ENCODE measurements at places on chromosomes 5 and 9.

- DNase-seq, result no peak
These were observed 697 bp upstream of the PRUNE2 start for GRCh38 chr9:76906647-76906975.

DNA sequence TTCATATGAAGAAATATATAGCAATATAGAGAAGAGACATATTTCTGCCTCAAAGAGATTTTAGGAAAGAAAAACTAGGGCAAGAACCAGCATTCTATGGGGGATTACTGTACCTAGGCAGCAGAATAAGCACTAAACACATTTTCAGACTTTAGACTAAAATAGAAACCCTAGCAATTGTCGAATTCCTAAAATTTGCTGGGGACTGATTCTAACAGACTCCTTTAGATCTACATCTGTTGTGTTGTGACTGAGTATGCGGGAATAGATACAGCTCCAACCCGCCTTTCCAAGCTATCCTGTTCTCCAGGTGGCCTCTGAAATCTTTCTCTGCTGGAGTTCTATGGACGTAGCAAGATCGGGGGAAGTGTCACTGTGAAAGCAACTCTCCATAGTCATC, 482.2 kb downstream of the NTRK2 start:
- no peak for DNase-seq

DNA sequence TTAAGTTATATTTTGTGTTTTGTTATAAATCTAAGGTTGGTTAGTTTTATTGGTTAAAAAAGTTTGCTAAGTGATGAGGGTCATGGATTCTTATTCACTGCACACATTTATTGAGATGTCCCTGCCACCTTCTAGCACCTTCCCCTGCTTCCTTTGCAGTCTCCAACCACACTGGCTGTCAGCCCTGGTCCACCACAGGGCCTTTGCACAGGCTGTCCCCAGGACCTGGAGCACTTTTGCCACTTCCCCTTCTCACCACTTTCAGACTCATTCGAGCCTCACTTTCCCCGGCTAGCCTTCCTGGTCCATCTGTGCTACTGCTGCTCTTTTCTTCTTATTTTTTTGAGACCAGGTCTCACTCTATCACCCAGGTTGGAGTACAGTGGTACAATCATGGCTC, 45.3 kb downstream of the ARHGAP26 start:
- DNase-seq, result no peak

DNA sequence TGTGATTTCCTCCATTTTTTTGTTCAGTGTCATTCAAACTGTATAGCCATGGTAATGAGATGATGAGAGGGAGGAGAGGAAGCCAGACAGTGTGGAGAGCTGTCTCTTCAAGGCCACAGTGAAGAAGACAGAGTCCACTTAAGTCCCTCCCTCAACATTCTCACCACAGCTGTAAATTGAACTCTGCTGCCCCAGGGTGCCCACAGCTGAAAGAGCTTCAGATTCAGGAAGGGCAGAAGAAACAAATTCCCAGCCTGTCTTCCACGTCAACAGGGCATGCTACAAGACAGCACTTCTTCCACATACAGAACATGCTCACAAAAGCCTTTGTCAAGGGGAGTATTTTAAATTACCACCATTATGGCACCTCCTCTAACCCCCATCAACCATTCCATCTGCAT, 100.4 kb downstream of the KLHL3 start:
- no peak for DNase-seq

DNA sequence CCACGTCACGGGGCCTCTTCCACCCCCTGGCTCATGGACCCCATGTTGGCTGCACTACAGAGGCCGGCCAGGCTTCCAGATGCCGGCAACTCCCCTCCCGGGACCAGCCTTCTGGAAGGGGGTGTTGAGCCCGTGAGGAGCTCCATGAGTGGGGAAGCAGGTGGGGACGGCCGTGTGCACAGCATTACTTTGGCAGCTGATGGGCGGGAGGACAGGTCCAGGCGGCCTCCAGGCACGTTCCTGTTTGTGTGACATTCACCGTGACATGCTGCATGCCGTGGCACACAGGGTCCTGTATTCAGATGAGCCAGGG, 29.1 kb upstream of the ABO start:
- no peak for DNase-seq

GRCh38 chr5:87400305-87400899, 12.3 kb downstream of the CCNH start:
- no peak for DNase-seq

GRCh38 chr9:131605770-131606590, 60.7 kb downstream of the PRRT1B start:
- DNase-seq, result no peak

DNA sequence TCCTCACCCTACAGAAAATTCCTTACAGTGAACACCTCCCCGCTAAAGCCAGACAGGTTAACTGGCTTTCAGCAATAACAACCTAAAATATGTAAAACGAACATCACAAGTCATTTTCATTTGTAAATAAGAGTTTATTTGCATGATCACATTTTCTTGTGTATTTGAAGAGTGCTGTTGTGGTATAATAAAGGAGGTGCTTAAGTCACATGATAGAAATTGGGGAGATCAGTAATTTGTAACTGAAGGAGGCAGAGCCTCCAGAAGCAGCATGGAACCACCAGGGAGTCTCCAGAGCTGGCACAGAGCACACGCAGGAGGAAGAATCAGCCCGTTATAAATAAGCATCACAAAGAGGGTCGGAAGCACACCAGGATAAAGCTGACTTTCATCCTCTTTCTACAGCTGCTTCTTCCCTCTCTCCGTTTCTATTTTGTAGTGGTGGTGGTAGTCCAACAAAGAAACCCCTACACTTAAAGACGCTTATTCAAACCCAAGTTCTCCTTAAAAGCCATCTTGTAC, 210.6 kb downstream of the MAPKAP1 start:
- no peak for DNase-seq

GRCh38 chr5:43357067-43357466, 43.9 kb upstream of the HMGCS1 start:
- no peak for DNase-seq

DNA sequence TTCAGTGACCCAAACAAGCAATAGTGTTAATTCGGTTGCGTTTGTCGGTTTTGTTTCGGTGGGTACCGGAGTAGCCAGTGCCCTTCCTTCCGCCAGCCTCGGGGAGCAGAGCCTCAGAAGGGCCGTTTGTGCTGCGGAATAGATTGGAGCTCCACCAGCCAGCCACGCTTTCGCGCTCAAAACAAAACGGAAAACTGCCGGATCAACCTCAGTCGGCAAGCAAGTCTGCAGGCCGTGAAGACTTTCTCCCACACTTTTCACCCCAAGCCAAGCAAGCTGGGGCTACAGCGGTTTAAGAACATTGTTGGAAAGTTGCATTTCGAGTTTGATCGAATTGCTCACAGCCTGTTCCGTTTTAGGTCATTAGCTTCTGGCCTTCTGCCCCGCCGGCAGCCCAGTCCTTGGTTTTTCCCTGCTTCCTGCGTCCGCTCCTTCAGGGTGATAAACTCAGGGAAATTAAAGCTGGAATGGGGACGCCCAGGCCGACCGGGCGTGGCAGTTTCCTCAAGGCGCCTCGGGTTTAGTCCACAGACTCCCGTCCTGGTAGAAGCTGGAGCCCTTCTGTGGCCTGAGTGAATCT, 803 bp upstream of the CCNO start:
- DNase-seq, result no peak

DNA sequence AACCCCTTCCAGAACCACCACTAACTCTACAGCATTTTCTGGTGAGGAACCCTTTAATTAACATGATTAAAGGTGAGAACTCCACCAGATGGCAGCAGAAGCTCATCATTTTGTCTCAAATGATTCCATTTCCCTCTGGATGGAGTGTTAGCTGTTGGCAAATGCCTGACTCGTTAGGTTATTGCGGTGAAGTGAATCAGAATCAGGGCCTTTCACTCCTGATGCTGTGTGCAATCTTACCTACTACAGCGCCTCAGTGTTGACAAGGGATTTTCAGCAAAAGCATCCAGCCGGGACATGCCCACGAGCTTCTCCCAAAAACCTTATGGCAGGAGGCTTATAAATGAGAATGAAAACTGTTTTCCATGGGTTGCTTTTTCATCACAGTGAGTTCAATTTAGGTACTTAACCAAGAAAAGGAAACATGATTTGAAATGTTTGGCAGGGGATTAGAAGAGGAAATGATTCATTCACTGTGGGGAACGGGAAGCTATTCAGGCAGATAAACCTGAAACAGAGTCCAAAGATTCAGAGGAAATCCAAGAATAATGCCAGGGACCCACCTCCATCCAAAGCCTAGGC, 48.0 kb upstream of the CAST start:
- no peak for DNase-seq

- no peak for DNase-seq
These were observed 229.5 kb downstream of the FAM114A2 start for GRCh38 chr5:153809166-153809565.

DNA sequence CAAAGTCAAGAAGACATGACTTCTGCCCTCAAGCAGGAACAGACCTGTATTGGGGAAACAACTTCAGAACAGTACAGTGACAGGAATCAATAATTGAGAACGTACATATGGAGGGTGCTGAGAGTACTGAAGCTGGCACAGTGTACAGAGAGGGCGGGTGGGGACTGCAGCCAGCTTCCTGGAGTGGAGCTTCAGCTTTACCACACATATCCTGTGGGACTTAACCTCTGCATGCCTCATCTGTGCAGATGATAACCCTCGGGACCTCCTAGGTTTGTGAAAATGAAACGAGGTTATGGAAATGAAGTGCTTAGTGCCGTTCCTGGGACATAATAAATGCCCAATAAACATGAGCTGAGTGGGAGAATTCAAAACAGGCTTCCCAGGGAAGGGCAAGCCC, 22.1 kb upstream of the RARS1 start:
- no peak for DNase-seq

- no peak for DNase-seq
These were observed 193.7 kb downstream of the RAB3C start for GRCh38 chr5:58776559-58776958.

Data from activated effector memory CD4-positive, alpha-beta T cell treated with Interleukin-2 at 50 U/mL for 16 hours (primary cell).